ENCODE measurements at places on chromosomes 1 and 21.

- peaks cover 35% of the 10 kb centered on the region for H3K36me3 ChIP-seq
- no peaks in the 10 kb centered on the region for H3K27me3 ChIP-seq
- no peak overlapping the region for H3K27ac ChIP-seq
- DNase-seq: no peak
- no peak overlapping the region for H3K4me3 ChIP-seq
These were observed 41.9 kb downstream of the CHML start for GRCh38 chr1:241598249-241598648.

- H3K36me3 ChIP-seq: no peaks in the 10 kb centered on the region
- H3K27ac ChIP-seq: no peak overlapping the region
- peaks cover 30% of the 10 kb centered on the region for H3K4me1 ChIP-seq
- H3K4me3 ChIP-seq: no peak overlapping the region
- no peaks in the 10 kb centered on the region for H3K27me3 ChIP-seq
These were observed 3.9 kb downstream of the EEIG2 start for GRCh38 chr1:108563808-108564207.

DNA sequence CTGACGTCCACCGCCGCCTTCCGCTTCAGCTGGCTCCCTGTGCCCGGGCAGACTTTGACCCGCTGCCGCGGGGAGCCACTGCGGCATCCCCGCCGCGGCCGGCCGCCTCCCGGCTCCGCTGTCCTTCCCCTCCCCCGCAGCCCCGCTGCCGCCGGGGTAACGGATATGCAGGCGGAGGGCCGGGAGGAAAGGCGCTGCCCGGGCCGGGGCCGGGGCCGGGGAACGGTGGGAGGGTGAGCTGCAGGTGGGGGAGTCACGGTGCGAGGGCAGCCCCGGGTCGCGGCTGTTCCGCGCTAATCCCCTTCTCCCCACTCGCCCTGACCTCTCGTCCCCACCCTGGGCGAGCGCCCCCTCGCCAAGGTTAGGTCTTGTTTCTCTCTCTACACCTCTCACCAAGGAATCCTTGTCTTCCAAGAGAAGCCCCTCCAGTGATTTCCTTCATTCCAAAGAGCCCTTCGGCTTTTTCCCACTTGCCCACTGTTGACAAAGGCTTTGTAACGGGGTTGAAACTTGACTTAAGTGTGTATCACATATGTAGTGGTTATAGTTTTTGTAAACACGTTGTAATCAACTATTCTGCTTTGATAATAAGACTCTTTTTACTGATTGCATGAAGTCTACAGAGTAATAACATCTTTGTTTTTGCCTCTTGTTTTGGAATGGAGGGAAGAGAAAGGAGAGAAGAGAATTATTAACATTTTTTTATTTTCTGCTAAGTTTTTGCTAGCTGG is 669 bp downstream of the XPR1 start:
- H3K27me3 ChIP-seq: no peaks in the 10 kb centered on the region
- H3K27ac ChIP-seq: peak overlapping the region; percentile 92
- DNase-seq: peak; percentile 62

- H3K27ac ChIP-seq: no peak overlapping the region
- no peaks in the 10 kb centered on the region for H3K36me3 ChIP-seq
- H3K27me3 ChIP-seq: no peaks in the 10 kb centered on the region
- H3K4me3 ChIP-seq: no peak overlapping the region
These were observed 25.9 kb downstream of the IGFN1 start for GRCh38 chr1:201216395-201217085.

- no peak overlapping the region for H3K4me3 ChIP-seq
- H3K27me3 ChIP-seq: peaks cover 29% of the 10 kb centered on the region
- H3K27ac ChIP-seq: no peak overlapping the region
- no peak for DNase-seq
These were observed 7.0 kb downstream of the INSRR start for GRCh38 chr1:156851779-156852417.

GRCh38 chr1:30143517-30143916 is 579.9 kb downstream of the MATN1 start:
- H3K27ac ChIP-seq: no peak overlapping the region
- H3K27me3 ChIP-seq: no peaks in the 10 kb centered on the region

DNA sequence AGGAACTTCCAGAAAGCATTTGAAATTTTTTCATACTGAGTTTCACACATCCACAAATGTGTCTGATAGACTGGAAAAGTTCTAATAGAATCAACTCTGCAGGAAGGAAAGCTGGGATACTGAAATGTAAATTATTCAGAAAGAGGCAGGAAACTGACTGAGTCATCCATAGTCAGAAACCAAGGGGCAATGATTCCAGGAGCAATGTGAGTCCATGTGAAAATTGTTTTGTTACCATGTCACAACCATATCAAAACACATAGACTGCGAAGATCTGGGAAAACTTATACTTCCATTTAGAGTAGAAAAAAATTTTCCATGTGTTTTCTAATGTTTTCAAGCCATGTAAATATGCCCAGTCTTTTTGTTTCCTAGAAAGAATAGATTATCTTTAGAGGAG is 142.3 kb upstream of the TMPRSS15 start:
- H3K27me3 ChIP-seq: no peaks in the 10 kb centered on the region
- no peak overlapping the region for H3K27ac ChIP-seq
- H3K36me3 ChIP-seq: no peaks in the 10 kb centered on the region
- no peak overlapping the region for H3K4me3 ChIP-seq
- H3K4me1 ChIP-seq: no peaks in the 10 kb centered on the region
- DNase-seq: no peak

DNA sequence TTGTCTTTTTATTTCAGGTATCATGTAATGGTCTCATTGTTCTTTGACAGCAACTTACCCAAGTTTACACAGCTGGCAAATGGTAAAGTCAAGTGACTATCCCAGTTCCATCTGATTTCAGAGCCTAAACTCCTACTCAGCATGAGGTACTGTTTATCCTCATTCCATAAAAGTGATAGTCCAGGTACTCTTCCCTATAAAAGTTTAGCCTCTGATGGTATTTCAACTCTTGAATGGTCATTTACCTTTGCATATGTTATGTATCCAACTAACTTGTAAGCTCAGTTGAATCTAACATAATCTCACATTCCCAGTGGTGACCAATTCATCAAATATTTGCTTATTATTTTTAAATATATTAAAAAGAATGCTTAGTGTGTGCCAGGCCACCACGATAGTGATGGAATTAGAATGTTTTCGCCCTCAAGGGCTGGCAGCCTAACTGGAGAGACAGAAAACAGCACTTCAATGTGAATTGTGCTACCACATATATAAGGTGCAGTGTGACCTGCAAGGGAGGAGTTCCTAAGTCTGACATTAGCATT is 307.1 kb downstream of the CTH start:
- H3K27ac ChIP-seq: no peak overlapping the region
- no peaks in the 10 kb centered on the region for H3K36me3 ChIP-seq
- H3K4me1 ChIP-seq: no peaks in the 10 kb centered on the region
- no peak overlapping the region for H3K4me3 ChIP-seq

DNA sequence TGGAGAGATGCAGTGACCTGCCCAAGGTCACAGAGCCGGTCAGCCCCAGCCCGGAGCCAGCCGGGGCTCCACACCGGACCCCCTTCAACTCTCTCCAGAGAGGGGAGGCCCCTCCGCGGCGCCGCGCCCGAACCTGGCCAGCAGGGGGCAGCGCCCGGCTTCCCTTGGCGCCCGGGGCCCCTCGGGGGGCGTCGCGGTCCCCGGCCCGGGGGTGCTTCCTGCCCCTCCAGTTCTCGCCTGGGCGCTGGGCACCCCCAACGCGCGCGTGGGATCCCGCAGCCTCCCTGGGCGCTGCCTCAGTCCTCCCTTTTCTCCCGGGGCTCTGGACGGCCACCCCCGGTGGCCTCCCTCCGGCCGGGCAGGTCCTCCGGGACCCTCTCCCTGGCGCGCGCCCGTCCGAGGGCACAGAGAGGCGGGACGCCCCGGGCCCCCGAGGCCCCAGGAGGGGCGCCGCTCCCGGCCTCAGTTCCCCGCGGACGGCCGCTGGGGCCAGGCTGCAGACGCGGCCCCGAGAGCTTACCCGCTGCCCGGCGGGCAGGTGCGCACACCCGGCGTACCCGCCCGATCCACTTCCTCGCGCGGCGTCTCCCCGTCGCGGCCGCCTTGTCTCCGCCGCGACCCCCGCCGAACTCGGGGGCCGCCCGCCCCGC is 406 bp downstream of the HTR1D start:
- H3K27ac ChIP-seq: no peak overlapping the region
- H3K36me3 ChIP-seq: no peaks in the 10 kb centered on the region
- no peak overlapping the region for H3K4me3 ChIP-seq
- peaks cover 3% of the 10 kb centered on the region for H3K4me1 ChIP-seq
- DNase-seq: no peak

DNA sequence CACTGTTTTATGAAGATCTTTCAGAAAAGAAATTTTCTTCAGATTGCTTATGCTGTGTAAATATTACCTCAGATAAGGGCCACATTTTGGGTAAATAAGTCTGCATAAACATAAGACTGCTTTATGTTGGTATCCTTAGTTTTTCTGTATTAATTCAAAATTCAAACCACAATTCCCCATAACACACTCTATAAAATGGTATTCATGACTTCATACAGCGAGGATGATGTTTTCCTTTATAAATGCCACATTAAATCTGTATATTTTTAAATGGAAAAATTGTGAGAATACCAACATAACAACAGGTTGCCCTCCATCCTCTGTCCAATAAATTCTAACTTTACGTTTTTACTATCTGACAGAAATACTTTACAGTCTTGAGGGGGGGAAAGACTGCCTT is 248.7 kb upstream of the CXADR start:
- no peak for DNase-seq
- no peaks in the 10 kb centered on the region for H3K27me3 ChIP-seq
- H3K4me3 ChIP-seq: no peak overlapping the region
- H3K36me3 ChIP-seq: no peaks in the 10 kb centered on the region

- no peaks in the 10 kb centered on the region for H3K36me3 ChIP-seq
- H3K4me1 ChIP-seq: peaks cover 12% of the 10 kb centered on the region
- H3K27me3 ChIP-seq: peaks cover 47% of the 10 kb centered on the region
- no peak for DNase-seq
- no peak overlapping the region for H3K27ac ChIP-seq
- no peak overlapping the region for H3K4me3 ChIP-seq
These were observed 13.8 kb downstream of the OLIG2 start for GRCh38 chr21:33039536-33039935.

- H3K4me3 ChIP-seq: no peak overlapping the region
- no peaks in the 10 kb centered on the region for H3K27me3 ChIP-seq
- H3K4me1 ChIP-seq: peaks cover 28% of the 10 kb centered on the region
These were observed 30.8 kb downstream of the RNF19B start for GRCh38 chr1:32933742-32934322.

DNA sequence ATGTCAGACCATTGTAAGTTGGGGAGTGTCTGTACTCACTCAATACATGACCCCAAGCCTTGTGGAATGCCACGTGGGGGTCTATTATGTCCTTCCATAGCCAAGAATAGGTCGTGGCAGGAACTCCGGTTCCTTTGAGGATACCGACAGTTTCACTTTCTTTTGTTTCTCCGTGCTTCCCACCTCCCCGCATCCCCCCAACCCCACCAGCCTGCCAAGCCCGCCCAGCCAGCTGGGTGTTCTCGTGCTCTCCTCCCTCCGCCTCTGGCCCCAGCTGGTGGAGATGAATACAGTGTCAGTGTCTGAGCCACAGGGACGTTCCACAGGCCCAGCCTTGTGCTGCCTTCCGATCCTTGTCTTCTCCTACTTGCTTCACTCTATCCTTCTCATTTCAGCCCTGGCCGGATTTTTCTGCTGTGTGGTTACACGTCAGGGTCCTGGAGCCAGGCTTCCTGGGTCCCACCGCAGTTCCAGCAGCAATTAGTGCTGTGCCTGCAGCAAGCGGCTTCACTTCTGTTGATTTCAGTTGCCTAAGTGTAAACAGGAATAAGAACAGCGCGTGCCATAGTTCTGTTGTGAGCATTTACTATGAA is 4.1 kb upstream of the AGTRAP start:
- peaks cover 51% of the 10 kb centered on the region for H3K4me1 ChIP-seq
- H3K4me3 ChIP-seq: peak overlapping the region; percentile 60
- peak; percentile 44 for DNase-seq
- no peaks in the 10 kb centered on the region for H3K36me3 ChIP-seq

GRCh38 chr1:85295654-85296053 is 19.2 kb upstream of the BCL10 start:
- no peak for DNase-seq
- H3K27ac ChIP-seq: no peak overlapping the region
- H3K27me3 ChIP-seq: peaks cover 35% of the 10 kb centered on the region
- H3K4me3 ChIP-seq: no peak overlapping the region
- H3K4me1 ChIP-seq: peaks cover 16% of the 10 kb centered on the region
- H3K36me3 ChIP-seq: no peaks in the 10 kb centered on the region

DNA sequence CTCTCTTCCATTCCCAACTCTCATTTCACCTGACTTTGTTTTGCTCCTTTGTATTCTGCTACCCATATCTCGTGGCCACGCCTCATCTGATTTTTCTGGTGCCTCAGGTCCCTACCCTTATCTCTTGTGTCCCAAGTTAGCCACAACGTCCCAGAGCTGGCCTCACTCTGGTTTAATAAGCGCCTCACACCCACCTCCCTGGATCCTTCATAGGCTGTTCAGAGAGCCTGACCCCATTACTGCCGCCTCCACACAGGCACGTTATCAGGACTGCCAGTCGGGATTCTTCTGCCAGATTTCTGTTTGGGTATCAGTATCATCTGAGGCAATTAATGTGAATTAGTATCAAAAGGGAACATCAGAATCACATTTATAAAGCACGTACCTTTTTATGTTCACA is 34.7 kb upstream of the TMEM125 start:
- peaks cover 5% of the 10 kb centered on the region for H3K27me3 ChIP-seq
- H3K4me3 ChIP-seq: no peak overlapping the region
- DNase-seq: no peak
- no peak overlapping the region for H3K27ac ChIP-seq
- H3K4me1 ChIP-seq: peaks cover 13% of the 10 kb centered on the region

DNA sequence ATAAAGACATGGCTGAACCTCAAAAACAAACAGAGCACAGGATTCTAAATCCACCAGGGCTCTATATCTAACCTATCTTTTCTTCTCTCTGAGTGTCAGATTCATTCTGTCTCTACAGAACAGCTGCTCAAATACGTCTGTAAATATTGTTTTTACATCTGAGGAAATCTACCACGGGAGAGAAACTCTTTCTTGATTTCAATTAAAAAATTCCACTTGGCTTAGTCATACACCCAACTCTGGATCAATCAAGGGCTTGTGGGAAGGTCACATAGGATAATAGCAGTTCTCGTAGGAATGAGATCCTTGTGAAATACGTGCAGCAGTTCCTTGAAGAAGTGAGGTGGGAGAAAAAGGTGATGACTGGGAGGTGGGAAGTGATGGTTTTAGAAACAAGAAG is 1355.7 kb upstream of the ADGRL2 start:
- no peaks in the 10 kb centered on the region for H3K27me3 ChIP-seq
- no peak for DNase-seq
- no peaks in the 10 kb centered on the region for H3K36me3 ChIP-seq
- H3K27ac ChIP-seq: no peak overlapping the region
- H3K4me3 ChIP-seq: no peak overlapping the region

Data from activated CD4-positive, alpha-beta T cell treated with anti-CD3 and anti-CD28 coated beads, Interleukin-2, amount 10 ng/mL, durations not matched to agents 7 days and 5 days (primary cell).